ENCODE measurements at places on chromosomes 11 and 22.

DNA sequence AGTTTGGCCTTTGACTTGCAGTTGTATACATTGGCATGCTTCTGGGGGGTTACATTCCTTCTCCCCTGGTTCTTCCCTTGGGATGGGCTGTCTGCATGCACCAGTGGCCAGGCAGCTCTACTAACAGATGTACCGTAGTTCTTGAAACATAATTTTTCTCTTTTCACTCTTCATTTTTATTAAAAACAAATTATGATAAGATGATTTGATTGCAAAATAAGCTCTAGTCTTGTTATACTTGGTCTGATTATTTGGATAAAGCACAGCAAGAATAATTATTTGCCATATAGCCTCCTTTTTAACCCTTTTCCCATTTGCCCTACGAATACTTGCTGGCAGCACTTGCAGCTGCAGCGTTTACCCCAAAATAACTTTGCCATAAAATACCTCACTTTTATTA, 12.7 kb downstream of the OR56A5 start:
- no peak for DNase-seq

DNA sequence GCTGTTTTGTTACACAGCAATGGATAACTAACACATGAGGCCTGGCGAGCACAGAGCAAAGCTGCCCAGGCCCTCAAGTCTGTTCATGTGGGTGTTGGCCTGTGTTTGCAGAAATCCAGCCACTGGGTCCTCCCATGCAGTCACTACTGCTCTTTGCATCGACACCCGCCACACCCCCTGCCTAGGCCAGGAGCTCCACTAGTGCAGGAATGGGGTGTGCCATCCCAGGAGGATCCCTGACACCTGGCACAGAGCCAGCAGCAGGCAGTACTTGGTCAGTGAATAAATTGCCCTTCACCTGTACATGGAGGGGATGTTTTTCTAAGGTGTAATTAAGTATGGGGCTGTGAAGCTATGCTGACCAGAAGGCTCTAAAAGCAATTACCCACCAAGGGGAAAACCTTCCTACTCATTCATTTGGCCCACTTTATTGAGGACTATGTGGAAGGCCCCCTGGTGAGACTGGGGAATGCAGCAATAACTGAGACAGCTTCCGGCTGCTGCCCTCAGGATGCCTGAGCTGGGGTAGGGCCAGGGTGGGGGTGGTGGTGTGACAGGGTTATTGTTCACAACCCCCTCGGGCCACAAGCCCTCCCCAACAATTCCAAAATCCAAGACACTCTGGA, 160.8 kb downstream of the CRYBB2 start:
- no peak for DNase-seq

DNA sequence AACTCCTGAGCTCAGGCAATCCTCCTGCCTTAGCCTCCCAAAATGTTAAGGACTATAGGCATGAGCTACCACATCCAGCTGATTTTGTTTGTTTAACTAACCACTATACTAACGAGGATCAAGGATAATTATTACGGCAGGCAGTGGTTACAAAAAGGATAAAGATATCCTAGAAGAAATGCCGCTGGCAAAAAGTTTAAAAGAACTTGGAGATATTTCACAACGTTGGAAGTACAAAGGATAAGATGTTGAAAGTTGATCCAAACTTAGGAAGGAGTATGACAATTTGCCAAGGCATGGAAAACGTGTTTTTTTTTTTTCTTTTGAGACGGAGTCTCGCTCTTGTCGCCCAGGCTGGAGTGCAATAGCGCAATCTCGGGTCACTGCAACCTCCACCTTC, 13.4 kb downstream of the AP5B1 start:
- DNase-seq = no peak

DNA sequence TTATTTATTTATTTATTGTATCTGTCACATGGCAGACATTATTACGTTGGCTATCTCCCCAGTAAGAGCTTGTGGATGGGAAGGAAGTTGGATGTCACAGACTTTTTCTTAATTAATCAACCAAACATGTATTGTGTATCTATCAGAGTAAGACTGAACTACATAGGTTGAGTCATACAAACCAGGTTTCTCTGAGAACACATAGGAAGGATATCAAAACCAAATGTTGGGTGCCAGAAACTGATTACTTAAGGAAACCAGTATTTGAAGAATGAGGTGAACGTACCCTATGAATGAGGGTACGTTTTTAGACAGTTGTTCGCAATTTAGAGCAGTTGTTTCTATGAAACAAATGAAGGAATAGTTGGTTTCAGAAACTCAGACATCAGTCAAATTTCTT, 136.4 kb downstream of the SLC17A6 start:
- DNase-seq = no peak

- DNase-seq = no peak
Measured at GRCh38 chr11:34343686-34344085, 14.1 kb downstream of the ABTB2 start.

GRCh38 chr11:94676814-94677213, 91.3 kb upstream of the AMOTL1 start:
- DNase-seq = no peak

DNA sequence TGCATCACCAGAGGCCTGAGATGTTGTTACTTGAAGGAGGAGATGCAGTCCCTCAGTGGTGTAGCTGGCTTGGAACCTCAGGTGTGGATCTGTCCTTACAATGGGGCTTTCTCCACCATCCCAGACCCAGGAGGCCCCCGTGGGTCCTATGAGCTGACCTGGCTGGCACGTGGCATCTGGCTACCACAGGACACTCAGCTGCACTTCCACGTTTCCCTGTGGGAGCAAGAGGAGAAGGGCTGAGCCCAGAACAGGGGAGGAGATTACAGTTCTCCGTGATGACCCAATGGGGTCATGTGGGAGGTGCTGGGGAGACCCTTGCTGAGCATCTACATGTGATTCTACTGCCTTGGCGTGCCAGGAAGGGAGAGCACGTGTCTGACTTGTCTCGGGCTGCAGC, 1448.4 kb downstream of the TBC1D22A start:
- DNase-seq = no peak

- DNase-seq = no peak
Measured at GRCh38 chr22:38213990-38214301, 12.2 kb downstream of the MAFF start.

DNA sequence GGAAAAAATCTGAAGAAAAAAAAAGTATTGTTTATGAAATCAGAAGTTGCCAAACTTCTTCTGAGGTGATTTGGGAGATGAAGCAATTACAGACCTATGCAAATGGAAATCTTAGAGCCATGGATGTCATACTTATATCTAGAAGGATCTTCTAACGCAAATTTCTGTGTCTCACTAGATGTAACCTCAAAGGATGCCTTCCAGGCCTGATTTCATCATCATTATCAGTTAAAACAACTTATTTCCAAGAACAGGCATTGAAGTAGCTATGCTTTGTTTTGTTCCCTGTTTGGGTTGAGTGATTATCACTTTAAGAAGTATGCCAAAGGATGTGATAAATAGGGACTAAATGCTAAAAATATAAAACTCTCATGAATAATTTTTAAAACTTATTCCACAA, 43.9 kb upstream of the ANGPTL5 start:
- DNase-seq = no peak

GRCh38 chr11:58525037-58525614, 17.2 kb upstream of the OR5B21 start:
- DNase-seq = no peak

GRCh38 chr11:30317030-30317429, 5.9 kb upstream of the ARL14EP start:
- DNase-seq = no peak

GRCh38 chr11:107851704-107852310, 6.8 kb downstream of the SLC35F2 start:
- no peak for DNase-seq

DNA sequence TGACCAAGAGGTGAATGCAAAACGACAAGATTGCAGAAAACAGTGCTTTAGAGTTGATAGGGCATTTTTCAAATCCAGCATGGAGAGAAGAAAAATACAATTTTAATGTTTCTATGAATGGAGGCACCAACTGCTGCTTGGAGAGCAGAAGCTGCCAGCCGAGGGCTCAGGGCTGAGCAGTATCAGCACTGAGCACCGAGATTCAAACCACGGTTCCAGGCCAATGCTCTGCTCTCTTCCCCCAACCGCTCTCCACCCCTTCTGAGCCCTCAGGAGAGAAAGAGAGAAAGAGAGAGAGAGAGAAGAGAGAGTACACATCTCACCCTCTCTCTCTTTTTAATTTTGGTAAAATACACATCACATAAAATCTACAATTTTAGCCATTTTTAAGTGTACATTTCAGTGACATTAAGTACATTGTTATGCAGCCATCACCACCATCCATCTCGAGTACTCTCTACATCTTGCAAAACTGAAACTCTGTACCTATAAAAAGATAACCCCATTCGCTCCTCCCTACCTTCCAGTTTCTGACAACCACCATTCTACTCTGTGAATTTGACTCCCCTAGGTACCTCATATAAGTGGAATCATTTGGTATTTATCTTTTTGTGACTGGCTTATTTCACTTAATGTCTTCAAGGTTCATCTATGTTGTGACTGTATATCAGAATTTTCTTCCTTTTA, 333.3 kb downstream of the MIAT start:
- no peak for DNase-seq

DNA sequence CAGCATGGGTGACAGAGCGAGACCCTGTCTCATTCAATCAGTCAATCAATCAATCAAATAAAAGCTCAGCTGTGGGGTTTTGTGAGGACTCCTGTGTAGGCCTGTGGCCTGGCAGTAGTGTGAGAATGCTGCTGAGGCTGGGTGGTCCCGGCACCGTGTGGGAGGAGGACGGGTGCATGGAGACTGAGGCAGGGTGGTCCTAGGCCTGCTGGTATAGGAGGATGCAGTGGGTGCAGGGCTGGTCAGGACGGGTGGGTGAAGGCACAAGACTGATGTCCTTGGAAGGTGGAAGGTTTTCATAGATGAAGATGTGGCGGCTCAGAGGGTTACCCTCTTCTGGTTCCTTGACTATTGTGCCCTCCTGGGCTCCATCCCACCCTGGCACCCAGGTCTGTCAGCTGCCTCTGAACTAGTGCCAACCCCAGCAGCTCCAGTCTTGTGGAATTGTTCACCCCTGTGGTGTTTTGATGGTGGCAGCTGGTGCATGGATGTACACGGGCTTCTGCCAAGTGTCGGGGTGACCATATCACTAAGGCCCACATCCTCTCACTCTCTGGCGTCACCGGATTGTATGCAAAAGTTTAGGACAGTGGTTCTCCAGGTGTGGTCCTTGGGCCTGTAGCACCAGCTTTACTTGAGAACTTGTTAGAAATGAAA, 23.7 kb downstream of the TANGO2 start:
- no peak for DNase-seq

DNA sequence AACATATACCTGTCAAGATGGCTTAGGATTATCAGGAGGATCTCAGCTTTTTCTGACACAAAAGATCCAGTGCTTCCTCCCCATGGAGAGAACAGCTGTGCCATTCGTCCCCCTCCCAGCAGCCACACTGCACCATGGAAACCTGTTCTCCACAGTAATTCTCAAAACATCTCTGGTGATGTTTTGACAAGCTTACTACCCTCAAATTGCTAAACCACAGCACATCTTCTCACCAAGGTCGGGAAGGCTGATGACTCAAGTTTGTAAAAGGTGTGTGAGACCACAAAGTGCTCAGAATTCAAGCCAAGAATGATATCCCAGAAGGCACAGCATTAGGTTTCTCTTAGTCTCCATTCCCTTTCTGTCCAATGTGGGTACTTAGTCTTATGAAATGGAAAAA, 3.9 kb upstream of the RAB38 start:
- no peak for DNase-seq

DNA sequence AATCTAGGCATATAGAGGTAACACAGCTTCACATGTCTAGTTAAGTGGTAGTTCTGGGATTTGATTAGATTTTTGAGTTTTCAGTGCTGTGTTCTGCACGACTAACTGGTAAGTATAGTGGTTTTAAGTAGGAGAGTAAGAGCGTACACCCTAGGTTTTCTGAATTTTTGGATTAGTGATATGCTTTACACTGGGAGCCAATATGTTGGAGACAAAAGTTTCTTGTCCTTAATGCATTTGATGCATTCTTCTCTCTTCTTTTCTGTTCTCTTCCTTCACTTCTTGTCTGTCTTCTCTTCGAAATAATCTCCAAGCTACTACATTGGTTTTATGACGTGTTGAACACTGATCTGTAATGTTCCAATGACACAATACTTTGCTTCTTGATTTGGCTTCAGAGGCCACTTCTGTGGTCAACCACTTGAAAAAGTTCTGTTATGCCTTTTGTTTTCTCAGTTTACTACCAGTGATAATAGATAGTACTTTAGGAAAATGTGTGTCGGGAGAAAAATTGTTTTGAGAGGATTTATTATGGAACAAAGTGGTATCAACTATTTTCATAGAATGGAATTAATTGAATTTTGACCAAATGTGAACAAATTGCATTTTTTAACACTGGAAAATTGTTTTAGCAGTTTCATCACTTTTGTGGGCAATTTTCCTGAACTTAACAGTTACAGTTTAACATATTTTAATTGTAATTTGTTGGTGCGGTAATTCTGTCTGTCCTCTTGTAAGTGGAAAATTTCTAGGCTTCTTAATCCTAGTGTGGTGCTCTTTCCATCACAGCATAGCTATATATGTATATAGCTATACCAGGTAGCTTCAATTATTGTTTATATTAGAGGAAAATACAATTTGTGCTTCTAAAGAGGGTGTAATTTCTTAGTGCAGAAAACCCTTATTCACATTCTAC, 2.6 kb downstream of the PDE3B start:
- DNase-seq = no peak

DNA sequence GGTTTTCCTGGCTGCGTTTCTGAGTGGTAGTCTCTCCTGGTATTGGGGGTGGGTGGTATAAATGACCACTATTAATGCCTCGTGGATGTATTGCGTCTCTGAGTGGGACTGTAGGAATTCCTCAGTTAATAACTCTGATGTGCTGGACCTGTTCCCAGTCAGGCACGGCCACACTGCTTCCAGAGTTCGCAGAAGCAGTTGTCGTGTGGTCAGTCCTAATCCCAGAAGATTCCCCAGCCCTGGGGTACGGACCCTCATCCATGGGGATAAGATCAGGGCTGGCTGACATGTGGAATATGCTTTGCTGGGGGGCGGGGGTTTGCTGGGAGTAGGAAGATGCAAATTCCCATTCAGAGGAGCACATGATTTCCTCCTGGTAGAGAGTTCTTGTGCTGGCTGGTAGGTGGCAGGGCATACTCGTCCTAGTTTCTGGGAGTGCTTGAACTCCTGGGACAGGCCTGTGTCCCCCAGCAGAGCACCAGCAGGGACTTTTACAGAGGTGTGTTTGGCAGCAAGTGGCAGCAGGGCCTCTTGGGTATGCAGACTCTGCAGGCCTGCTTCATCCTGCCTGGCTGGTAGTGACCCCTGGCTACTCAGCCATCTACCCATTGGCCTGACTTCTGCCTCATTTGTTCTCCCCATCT, 157.4 kb downstream of the NAV2 start:
- no peak for DNase-seq

DNA sequence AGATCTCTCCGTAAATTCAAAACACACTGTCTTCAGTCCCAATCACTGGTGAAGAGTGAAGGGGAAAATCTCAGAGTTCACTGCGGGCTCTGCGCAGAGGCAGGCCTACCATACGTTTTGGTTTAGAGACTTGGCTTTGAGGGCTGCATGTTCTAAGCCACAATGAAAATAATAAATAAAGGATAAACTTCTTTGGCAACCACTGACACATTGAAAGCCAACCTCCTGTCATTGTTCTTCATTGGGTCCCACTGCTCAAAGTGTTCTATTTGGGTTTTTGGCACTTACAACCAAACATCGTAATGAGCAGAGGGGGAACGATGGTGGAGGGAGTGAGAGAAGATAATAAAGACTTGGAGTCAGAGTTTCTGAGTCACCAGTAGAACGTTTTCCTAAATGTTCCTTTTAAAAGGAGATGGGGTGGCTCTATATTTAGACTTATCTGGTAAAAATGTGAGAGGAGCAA, 472.9 kb downstream of the SOX6 start:
- no peak for DNase-seq

Data from stimulated activated CD8-positive, alpha-beta memory T cell treated with anti-CD3 and anti-CD28 coated beads, Interleukin-7, amount 100 ng/mL, for 1 hour (primary cell).